ENCODE measurements at places on chromosomes 1 and 21.

- no peak for DNase-seq
These were observed 5.4 kb upstream of the NTNG1 start for GRCh38 chr1:107135463-107135862.

DNA sequence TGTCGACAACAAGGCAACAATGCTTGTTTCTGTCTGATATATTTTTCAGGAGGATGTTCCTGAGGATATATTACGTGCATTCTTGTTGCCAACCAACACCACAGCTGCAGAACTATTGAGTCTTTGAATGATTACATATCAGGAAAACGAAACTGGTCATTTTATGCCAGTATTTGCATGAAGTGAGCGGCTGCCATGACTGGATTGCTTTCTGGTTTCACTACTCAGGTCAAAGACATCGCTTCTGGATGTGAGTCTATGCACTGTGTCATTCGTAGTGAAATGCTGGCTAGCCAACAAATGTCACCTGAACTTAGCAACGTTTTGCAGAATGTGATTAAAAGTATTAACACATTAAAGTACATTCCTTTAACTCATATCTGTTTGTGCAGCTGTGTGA lies 35.8 kb upstream of the OLFM3 start:
- DNase-seq = no peak

DNA sequence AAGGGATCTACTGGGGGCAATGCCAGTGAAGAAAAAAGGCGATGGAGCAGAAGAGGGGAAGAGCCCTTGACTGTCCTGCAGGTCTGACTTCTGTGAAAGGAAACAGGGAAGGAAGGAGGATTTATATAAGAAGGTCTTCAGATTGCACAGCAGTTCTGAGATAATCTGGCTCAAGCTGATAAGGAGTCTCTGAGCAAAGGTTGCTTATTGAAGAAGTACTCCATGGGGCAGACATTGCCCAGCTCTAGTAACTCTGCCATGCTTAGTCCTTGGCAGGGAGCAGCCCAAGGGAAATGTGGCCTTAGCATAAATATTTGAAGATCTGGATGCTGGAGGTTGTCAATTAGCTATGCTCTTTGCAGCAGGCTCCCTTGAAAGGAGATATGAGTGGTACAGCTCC lies 15.9 kb upstream of the TTF2 start:
- DNase-seq = no peak

DNA sequence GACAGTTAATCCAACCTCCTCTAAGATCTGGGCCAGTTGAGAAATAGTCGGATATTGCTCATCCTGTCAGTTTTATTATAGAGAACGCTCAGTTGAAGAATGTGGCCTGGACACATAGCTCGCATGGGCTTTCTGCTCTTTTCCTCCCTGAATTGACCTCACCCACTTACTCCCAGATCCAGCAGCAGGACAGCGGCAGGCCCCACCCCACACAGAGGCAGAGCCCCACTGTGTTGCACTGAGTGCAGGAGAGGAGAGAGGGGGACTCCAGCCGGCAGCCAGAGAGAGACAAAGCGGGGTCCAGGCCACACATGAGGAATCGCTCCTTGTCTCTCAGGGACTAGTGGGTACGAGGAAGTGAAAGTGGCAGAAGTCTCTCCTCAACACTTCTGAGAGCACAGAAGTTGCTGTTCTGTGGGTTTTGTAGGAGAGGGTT lies 78.6 kb downstream of the LAMC1 start:
- peak; percentile 20 for DNase-seq

- DNase-seq = no peak
These were observed 32.3 kb downstream of the MAN1C1 start for GRCh38 chr1:25648681-25649440.

DNA sequence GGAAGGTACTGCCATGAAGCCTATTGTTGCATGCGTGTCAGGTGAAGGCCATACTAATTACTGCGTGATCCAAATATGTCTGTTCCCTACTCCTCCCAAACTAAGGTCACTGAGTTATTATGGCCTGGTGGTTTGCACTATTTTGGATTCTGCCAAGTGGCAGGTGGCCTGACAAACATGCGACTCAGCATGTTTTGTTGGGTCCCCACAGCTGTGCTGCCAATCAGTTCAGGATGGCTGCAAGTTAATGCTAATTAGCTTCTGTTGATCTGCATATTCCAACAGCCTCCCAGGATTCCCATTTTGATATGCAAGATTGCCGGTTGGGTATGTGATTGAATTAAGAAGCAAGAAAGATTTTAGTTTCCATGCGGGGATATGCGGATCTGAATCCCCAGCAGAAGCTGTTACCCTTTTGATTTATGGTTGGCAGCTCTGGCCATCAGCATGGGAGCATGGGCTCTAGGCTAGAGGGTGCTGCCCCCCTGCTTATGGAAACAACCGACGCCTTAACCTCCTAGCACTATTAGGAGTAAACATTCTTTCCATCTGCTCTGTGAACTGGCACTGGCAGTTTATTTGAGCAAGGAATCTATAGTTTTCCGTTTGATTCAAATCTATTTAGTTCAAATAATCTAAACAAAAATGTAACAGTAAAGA lies 429.8 kb upstream of the C1orf87 start:
- no peak for DNase-seq

DNA sequence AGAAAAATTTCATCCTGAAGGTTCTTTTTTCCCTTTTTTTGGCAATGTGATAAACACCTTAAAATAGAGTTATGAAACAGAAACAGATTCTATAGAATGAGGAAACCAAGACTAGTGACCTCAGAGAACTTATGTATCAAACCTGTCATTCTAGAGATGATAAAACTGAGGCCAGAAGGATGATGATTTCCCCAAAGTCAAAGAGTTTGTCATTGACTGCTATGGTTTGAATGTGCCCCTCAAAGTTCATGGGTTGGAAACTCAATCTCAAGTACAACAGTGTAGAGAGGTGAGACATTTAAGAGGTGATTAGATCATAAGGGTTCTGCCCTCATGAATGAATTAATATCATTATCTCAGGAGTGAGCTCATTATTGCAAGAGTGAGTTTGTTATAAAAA lies 13.7 kb upstream of the BEND5 start:
- DNase-seq = no peak

GRCh38 chr1:19032701-19033514 lies 76.4 kb upstream of the IFFO2 start:
- DNase-seq = no peak

DNA sequence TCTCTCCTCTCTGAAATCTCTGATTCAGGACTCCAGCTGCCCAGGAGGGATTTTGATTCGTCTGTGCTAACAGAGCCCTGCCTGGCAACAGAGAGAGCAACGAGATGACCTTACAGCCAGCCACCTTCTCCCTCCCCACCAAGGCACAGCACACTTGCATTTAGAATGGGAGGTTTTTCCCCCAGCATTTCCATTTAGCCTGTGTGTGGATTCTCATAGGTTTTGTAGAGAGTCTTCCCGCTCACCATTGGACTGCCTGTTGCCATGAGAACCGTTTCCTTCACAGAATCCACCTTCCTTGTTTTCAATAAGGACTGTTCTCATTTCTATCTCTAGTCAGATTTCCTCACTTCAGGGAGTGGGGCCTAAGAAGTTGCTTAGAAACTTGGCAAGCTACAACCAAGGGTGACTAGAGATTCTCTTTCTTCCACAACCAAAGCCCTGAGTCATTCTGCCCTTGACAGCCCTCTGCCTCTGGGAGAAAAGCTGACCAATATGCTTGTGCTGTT lies 5.8 kb upstream of the IKBKE start:
- no peak for DNase-seq

GRCh38 chr1:36465731-36466369 lies 1.7 kb upstream of the MRPS15 start:
- DNase-seq = no peak

DNA sequence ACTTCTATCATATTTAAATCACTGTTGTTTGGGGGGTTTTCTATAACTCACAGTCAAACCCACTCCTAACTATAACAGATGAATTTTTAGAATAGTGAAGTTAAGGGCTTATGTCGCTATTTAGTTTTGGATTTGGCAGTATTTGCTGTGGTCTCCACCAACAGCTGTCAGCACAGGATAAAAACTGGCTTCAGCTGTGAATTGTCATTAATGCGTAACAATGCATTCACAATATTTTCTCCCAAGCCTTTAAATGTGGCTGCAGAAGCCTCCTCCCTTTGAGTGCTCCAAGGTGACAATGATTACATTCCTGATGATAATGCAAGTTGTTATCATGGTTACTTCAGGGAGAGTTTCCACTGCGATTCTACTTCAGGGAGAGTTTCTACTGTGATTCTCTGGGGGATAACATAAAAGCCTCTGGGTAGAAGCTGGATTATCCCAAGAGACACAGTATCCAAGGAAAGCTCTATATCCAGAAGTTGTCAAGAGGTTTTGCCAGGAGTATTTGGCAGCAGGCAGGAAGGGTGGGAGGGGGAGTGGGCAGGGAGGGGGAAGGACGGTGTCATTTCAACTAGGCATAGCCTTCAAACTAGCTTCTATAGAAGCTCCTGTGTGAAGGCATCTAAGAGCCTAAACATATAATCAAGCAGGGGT lies 14.9 kb upstream of the SMIM12 start:
- no peak for DNase-seq

GRCh38 chr1:185860859-185861258 lies 126.7 kb downstream of the HMCN1 start:
- DNase-seq = no peak

DNA sequence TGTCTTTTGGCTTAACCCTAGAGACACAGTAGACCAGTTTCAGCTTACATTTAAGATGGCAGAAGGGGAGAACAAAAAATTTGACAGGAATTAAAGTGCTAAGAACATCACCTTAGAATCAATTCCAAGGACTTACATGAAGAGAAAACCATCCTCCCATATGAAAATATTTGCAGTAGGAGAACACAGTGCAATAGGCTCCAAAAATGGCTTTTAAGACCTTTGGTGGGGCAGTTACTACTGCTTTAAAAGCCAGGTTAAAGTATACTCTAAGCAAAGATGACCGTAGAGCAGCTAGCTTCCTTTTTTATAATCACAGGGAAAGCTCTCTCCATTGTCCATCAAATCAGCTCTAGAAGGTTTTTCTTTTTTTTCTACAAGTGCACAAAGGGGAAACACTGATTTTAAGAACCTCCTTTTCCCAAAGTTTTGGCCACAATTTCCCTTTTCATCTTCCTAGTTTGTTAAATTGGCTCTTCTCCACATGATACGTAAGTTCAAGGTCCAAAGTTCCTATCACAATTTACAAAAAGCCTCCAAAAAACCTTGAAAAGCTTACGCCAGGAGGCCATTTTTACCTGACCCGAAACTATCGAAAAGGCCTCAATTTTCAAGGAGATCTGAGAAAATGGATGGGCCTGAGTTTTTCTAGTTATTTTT lies 3.3 kb downstream of the TXNIP start:
- no peak for DNase-seq

DNA sequence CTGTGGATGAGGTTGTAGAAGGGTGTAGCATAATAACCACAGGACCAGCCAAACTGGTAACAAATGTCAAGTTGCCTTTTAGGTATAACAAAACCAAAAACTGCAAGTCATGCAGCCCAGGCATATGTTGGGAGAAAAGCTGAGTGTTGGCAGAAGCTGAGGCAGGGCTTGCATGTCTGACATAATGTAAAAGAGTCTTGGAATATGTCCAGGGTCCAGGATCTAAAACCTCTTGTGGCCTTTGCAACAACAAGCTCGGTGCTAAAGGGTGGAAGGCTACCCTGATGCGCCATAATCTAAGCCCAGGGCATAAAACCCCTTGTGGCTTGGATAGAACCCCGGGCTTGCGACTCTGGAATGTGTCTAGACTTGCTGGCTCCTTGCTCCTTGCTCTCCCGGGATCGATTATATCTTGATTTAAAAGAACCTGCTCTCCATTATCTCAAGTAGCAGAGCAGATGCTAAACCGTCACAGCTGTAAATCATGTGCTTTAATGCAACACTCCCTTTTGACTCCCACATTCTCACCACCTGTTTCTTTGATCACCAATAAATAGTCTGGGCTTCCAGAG lies 26.5 kb upstream of the SLC35A3 start:
- no peak for DNase-seq

GRCh38 chr1:61282387-61282786 lies 200.0 kb downstream of the NFIA start:
- no peak for DNase-seq

DNA sequence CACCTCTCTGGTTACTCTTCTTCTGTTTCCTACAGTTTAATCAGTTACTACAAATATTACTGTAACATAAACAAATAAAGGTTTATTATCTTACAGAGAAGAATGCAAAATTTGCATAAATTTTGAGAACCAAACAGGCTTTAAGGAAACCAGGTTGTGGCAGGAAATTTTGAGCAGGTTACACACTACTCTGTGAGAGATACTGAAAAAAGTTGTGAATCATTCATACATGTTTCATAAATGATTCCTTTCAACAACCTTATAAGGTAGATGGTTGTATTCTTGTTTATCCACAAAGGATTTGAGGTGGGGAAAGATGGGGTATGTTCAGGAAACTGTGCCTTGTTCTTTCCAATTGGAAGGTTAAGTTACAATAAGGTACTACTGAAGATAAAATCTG lies 58.6 kb downstream of the MAST2 start:
- no peak for DNase-seq

GRCh38 chr1:44549510-44549909 lies 124.8 kb downstream of the TMEM53 start:
- DNase-seq = no peak

DNA sequence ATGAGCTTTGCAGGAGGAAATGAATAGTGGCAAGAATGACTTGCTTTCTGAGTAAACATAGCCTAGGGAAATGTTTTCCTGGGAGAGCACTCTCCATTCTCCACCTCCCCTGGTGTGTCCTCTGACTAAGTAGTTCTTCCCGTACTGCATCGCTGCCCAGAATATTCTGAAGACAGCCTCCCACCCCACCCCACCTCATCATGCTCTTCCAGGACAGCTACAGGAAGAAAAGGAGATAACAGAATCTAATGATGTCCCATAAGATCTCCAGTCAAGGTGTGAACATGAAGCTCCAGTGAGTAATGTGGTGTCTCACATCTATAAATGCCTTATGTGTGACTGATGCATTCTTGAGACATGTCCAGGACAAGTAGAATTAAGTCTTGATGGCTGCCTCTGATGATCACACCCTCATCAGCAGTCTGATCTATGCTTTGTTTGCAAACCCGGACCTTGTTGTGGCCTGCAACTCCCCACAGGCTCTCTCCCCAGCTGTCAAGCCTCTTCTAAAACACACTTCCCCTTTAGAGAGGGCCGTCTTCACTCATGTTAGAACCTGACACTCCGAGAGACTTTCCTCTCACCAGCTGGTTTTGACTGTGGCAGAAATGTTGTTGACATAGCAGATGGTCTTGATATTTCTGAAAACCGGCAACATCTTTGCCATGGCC lies 183.0 kb downstream of the CYYR1 start:
- no peak for DNase-seq

GRCh38 chr1:151156515-151156819 lies at the start of gene TNFAIP8L2:
TSS of gene TNFAIP8L2 (plus strand) at chr1:151156649. CDS start at chr1:151158698, 2,049 bp downstream.
- peak; percentile 58 for DNase-seq
